Esophagus muscularis mucosa (tissue), 4 donors: ENCODE measurements at places on chromosomes 13 and 19. TPM values are rescaled to one million over a fixed set of nuclear protein-coding genes. Genes with fewer than 3 reads are reported as not detected.

DNA sequence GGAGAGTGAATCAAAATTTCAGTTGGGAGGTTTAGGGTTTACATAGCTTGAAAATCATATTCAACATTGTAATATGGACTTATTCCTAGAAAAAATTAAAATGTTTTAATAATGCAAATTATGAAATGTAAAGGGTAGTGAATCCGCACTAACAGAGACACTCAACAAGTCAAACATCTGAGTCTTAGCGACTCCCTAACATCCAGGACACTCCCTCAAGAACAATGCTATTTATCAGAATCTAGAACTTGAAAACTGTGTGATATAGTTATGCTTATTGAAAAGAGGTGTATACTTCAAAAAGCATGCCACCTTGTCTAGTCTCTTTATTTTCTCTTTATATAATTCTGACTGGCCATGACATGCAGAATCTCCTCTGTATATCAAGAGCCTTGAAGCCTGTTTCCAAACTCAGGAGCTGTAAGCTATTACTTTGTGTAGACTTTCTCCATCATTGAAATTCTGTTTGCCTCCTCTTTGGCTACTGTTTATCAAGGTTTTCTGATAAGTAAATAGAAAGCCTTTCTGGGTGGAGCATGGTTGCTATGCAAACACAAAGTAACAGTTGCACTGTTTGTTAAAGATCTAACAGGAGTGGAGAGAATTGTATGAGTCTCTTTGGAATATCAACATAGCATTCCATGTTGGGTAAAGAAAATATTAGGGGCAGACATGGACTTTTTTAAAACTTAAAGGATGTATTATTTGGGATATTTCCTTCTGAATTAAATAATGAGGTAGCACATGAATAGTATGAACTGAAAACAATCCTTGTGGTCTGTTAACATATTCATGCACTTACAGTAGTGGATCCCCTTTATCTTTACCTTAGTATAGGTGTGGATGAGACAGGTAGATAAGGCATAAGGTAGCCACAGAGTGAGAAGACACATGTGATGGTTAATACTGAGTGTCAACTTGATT, 56.4 kb upstream of the MBNL2 start:
- DNase-seq: no peak

DNA sequence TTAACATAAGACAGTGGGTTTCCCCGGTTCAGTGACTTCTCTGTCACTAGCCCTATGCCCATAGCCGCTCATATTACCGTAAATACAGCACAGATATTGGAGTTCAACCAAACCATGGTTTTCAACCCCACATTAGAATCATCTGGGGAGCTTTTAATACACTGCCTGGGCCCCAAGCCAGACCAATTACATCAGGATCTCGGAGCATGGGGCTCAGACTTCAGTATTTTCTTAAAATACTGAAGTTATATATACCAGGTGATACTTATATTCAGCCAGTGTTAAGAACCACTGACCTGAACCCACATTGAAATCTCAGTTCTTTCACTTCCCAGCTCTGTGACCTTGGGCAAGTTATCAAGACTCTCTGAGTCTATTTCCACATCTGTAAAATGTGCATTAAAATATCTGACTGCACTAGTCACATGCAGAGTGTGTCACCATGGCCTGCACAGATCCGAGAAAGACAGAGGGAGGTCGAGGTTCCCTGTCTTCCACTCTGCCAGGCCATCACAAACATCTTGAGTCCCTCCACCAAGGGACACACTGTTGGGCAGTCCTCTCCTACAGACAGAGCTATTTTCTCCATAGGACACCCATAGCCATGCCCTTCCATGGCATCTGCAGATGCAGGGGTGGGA, 32.2 kb upstream of the IPO5 start:
- no peak for DNase-seq

DNA sequence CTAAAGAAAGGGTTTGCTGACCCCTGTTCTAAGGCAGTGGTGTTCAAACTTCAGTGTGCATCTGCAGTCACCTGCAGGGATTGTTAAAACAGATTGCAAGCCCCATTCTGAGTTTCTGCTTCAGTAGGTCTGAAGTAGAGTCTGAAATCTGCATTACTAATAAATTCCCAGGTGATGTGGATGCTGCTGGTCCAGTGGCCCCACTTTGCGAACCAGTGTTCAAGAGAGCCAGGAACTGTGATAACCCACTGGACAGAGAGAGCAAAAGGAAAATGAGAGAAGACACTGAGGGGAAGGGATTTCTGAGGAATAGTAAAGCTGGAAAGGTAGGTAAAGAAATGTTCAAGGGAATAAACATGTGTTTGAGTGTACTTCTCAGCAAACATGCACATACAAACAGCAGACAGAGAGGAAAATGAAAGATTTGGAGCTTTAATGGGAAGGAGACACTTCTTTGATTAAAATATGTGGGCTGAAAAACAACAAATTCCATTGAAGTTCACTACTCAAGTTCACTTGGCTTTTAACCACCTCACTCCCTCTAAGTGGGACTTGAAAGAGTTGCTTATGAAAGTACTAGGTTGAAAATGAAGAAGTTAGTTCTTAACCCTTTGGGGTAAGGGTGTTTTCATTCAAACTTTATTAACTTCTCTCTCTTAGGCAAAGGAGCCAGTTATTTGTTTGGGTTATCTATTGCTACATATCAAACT, 26.4 kb upstream of the FAM216B start:
- no peak for DNase-seq

DNA sequence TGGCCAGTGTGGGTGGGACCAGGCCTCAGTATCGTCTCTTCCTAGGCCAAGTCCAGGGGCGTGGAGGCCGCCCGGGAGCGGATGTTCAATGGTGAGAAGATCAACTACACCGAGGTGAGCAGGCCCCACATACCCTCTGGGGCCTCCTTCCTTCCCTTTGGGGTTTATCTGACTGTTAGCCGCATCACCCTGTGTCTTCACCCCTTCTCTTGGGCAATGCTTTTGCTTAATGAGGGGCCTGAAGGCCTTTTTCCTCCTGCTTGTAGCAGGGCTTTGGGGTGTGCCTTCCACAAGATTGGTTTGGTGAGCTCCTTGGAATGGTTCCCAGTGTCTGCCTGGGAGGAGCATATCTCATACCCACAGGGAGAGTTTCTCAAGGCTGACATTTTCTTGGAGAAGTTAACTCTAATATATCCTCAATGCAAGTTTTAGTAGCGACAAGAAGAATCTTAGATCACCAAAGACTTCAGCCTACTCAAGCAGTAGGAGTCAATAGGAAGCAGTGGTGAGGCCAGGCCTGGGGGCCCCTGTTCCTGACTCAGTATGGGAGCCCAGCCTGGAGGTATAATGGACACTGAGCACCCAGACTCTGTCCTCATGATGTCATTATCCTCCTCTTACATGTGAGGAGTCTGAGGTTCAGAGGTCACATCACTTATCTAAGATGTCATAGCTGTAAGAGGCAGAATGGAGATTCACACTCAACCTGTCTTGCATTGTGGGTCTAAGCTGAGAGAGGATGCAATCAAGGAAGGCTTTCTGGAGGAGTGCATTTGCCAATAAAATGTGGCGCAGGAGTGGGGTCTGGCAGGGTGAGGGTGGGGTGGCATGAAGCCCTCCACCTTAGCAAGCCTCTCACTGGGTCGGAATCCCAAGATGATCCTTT, 2.0 kb downstream of the GPI start:
- no peak for DNase-seq

DNA sequence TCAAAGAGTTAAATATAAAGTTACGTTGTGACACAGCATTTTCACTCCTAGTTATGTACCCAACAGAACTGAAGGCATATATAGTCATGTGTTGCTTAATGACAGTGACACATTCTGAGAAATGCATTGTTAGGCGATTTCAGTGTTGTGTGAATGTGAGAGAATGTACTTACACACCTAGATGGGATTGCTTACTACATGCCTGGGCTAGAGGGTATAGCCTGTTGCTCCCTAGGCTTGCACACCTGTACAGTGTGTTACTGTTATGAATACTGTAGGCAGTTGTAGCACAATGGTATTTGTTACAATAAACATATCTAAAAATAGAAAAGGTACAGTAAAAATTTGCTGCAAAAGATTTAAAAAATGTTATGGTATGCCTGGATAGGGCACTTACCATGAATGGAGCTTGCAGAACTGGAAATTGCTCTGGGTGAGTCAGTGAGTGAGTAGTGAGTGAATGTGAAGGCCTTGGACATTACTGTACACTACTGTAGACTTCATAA, 89.2 kb downstream of the DHRS12 start:
- DNase-seq: peak; percentile 19

FAM216B gene
- total RNA-seq: not detected

PSG4 gene
- not detected for total RNA-seq

PLEKHJ1 gene
- 62.2 TPM for total RNA-seq
